Tongue (tissue), 3 donors: ENCODE measurements at places on chromosomes 12 and 14. TPM values are rescaled to one million over a fixed set of nuclear protein-coding genes. Genes with fewer than 3 reads are reported as not detected.

Gene STAC3
- 310 TPM for total RNA-seq

Gene CAPS2
- 8.9 TPM for total RNA-seq

Gene OR6C2
- total RNA-seq: not detected

Gene NID2
- 91.7 TPM for total RNA-seq

Gene MYH6
- total RNA-seq: 3.3 TPM

Gene CRIP2
- 202 TPM for total RNA-seq
